Hematopoietic multipotent progenitor cell (in vitro differentiated cells): ENCODE measurements at places on chromosomes 5 and 9.

GRCh38 chr5:138712791-138713190 is 40.4 kb upstream of the CTNNA1 start:
- DNase-seq = no peak

GRCh38 chr9:87370049-87370685 is 127.5 kb upstream of the DAPK1 start:
- DNase-seq = no peak

- DNase-seq = no peak
These were observed 451.3 kb downstream of the MTRR start for GRCh38 chr5:8320244-8320643.

DNA sequence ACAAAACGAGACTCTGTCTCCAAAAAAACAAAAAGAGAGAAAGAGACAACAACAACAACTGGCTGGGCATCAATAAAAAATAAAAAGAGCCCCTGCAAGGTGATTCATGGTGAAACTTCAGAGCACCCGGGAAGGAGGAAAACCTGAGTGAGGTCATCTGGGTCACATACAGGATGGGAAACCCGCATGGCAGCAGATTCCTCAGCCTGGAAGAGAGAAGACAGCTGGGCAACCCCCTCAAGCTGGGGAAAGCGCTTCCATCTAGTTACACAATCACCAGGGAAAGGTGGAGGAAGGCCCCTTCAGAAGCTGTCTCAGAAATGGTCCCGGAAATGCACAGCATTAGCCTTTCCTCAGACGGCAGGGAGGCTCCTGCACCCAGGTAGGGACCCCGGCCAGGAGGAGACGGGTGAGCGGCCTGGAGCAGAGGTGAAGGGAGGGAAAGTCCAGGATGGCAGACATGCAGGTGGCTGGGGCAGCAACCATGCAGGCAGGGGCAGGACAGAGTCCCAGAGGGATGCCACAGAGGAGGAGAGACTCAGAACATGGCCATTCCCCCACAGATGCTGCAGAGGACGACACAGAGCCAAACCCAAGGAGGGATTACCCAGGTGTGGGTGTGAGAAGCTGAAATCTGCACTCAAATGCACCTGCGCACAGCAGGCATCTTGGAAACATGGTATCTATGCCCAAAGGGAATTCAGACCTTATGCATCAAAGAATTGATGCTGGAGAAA is 29.4 kb downstream of the CAMSAP1 start:
- no peak for DNase-seq

DNA sequence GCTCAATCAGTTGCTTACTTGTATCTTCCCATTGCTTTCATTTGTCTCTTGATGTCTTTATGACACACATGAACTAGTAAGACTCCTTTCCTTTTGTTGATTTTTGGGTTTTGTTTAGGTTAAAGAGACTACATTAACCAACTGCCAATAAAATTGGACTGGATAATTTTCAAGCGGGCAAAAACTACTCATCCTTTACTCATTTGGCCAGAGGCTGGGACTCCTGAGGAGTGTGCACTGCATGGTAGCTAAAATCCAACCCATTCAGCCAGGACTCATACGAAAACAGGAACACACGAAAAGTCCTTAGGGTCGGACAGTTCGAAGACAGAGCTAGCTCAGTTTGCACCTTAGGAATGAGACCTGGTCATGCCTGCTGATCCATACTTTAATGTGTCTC is 6.0 kb downstream of the SLC46A2 start:
- DNase-seq = no peak

GRCh38 chr9:78595200-78595945 is 298.4 kb downstream of the PSAT1 start:
- DNase-seq = no peak

GRCh38 chr9:31067418-31067817 is 1317.0 kb upstream of the ACO1 start:
- DNase-seq = no peak

DNA sequence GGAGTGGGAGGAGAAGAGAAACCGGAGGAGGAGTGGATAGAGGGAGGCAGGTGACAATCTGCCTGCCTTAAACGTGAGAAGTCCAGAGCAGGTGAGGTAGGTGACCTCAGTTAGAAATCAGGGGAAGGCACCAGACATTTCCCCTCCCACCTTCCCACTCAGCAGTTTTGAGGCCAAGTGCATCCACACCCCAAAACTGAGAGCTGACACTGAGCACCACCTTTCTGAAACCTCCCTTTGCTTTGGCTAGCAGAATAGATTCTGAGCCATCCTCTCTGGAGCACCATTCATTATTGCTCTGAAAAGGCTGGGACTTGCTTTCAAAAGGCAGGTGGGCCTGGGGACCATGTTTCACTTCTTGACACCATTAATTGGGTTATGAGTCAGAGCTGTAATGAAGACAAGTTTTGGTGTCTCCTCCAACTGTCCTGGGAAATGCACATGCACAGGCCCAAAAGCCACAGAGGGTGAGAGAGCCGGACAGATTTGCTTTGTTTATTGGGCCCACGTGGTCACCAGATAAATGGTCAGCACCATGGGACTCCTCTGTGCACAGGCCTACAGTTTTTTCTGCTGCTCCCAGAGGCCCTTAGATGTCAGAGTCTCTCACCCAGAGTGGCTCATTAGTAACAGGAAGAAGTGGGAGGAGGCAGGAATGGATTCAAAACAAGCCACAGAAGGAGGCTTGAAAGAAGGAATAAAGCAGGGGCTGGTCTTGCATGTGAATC is 314.7 kb downstream of the TLE1 start:
- DNase-seq = no peak

DNA sequence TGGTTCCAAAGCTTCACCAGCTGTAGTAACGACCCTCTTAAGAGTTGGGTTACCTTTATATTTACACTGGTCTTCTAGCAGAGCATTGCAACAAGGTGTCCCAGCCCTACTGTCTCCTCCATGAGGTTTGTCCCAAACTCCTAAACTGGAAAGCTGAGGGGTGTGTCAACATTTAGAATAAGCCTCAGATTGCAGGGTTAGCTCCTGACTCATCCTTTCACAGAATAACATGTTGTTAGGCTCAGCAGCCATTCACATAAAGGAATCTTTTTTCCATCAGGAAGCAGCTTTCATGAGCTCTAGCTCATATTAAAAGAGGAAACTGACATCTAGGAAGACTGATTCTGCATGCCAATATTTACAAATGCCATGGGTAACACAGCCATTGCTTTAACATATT is 238.7 kb downstream of the EFNA5 start:
- DNase-seq = no peak

DNA sequence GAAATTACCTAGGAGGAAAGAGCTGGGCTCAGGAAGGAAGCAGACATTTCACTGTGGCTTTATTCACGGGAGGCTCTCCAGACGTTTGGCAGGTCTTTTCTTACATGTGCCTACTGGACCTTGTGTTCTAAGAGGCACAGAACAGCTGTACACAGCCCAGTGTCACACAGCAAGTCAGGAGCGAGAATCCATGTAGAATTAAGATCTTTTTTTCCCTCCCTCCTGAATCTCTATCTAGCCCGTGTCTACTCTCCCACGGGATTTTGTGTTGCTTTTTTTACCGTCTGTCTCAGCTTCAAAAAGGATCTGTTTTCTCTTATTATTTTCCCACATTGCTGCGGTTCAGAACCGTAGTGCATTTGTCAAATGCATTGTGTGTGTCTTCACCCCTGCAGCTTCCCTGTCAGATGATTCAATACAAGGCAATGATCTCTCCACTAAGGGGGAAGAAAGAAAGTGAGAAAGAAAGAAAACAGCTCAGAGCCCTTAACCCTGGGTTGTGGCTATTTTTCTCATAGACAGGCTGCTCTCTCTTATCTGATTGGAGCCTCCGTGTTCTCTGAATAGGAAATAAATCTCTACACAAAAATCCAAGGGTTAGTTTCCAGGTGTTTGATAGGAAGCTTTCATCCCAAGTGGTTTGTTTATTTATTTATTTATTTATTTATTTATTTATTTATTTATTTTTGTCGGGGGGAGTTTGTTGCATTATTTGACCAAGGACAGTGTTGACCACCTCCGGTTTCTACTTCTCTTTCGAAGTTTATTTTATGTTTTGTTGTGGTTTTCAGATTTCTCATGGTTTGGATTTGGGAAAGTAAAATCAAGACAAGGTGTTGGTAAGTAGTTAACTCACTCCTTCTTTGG is 191.0 kb downstream of the NTRK2 start:
- DNase-seq = no peak

DNA sequence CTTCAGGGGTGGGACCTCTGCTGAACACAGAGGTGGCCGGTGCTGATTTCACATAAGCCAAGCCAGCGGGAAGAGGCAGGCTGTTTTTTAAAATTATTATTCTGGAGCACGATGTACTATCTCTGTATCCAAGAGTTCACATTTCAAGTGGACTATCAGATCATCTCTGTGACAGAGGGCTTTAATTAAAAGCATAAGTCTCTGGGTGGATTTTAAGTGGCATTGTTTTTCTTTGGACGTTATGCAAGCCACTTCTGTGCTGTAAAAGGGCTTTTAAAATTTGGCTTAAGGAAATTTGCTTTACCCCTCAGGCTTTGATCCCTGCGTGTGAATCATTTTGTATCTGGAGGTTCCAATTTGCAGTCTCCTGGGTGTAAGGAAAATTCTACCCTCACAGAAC is 124.7 kb downstream of the PALM2AKAP2 start:
- no peak for DNase-seq

GRCh38 chr9:99690573-99690972 is 131.1 kb upstream of the NR4A3 start:
- no peak for DNase-seq

DNA sequence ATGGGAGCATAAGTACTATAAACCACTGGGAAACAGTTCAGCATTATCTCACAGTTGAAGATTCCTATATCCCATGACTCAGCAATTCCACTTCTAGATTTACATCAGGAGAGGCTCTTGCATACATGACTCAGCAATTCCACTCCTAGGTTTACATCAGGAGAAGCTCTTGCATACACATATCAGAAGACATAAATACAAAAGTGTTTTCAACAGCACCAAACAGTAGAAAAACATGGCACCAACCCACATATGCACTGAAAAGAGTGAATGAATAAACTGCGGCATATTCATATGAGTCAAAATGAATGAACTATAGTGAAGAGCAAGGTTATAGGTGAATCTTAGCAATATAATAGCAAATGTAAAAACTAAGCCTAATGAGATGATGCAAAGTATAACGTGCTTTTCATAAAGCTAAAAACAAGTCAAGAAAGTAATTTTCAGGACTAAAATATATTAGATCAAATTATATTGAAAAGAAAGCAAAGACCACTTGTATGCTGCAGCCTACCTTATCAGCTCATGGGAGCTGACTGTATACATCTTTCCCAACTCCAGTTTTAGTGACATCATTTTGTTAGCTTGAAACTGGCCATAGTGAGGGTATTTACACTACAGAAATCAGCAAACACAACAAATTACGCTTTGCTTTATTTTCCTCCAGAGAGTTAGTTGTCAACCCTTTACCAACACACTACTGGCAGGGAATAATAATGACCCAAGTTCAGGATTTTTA is 95.8 kb downstream of the ANKRD18B start:
- DNase-seq = no peak

DNA sequence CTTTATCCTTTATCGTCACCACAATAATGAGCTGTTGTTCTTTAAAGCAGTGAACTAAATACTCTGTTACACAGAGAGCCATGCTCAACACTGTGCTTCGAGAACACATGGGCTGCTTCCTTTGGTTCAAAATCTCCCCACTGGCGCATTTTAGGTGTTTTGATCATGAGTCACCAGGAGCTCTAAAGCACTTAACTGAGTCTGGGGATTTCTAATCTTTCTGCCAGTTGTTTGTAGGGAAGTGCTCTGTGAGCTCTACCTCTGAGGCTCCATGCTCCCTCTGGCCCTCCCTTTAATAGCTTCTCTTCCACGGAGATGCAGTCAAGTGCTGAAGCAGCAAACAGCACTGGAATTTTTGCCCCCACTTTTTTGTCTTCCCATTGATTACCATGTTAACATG is 17.0 kb downstream of the ERAP2 start:
- DNase-seq = no peak

GRCh38 chr9:120252248-120252647 is 327.7 kb downstream of the CDK5RAP2 start:
- DNase-seq = no peak

DNA sequence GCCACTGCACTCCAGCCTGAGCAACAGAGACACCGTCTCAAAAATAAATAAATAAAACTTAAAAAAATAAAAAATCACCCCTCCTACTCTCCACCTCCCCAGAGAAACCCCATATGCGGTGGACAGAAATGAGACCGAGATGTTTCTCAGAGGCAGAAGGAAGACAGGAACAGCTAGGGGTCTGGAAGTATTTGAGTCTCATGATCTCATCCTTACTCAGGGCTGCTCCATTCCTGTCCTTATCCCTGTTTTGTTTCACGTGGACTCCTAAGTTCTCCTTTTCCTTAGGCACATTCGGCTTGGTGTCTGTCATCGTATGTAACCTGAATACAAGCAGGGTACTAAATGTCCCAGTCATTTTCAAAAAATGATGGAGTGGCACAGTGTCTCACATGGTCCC is 76.1 kb downstream of the C9orf50 start:
- no peak for DNase-seq

DNA sequence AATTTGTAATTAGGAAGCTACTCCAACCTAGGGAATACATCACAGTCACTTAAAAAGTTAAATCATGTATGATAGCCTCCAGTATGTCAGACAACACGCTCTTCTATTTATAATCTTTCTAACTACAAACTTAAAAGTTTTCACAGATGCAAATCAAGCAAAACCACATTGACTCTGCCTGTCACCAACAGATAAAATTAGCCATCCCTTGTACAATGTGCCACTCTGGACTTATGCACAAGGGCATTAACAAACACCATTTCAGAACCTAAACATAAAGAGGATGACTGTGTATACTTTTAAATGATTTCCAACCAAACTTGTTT is 14.7 kb downstream of the ERP44 start:
- DNase-seq = peak; percentile 23

- peak; percentile 88 for DNase-seq
These were observed 15.1 kb downstream of the GPSM1 start for GRCh38 chr9:136342181-136343120.
